SJSA1 (cell line): ENCODE measurements at places on chromosomes 16 and 17.

DNA sequence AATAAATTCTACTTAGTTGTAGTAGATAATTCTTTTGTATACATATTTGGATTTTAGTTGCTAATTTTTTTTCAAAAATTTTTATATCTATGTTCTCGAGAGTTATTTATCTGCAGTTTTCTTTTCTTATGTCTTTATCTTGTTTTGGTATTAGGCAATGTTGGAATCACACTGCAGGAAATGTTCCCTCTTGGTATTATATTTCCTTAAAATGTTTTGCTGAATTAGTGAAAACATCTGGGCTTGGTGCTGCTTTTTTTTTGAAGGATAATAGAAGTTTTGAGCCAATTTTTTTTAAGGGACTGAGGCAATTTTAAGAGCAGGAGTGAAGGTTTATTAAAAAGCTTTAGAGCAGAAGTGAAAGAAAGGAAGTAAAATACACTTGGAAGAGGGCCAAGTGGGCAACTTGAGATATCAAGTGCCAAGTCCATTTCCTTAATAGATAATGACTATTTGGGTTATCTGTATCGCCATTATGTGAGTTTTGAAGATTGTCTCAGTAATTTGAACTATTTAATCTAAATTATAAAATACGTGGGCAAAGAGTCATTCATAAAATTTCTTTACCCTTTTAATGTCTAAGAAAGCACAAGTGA, 1390.1 kb upstream of the CDH8 start:
- H3K4me3 ChIP-seq = no peak overlapping the region
- H3K4me1 ChIP-seq = no peaks in the 10 kb centered on the region
- DNase-seq = no peak
- no peak overlapping the region for H3K27ac ChIP-seq

DNA sequence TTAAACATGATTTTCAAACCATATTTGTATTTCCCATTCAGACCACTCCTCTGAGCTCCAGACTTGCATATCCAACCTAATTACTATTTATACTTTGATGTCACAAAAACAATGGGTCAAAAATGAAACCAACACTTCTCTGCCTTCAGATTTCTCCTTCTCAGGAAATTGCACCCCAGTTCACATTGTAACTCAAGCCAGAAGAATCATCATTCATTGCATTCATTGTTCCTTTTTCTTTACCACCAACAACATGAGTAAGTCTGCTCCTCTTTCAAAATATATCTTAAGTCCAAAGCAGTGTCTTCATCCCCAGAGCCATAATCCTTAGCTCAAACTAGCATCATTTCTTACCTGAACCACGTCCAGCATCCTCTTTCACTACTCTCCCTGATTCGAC, 2.6 kb upstream of the AKAP1 start:
- DNase-seq = no peak
- H3K27me3 ChIP-seq = 0 out of 2 replicates have a peak, but pooled peaks cover 4% of the 10 kb centered on the region
- no peak overlapping the region for H3K4me3 ChIP-seq

GRCh38 chr16:47612711-47613110, 151.6 kb downstream of the PHKB start:
- H3K4me3 ChIP-seq = no peak overlapping the region
- no peaks in the 10 kb centered on the region for H3K27me3 ChIP-seq
- H3K36me3 ChIP-seq = peaks cover 3% of the 10 kb centered on the region; the same call in 1 of the 2 replicates
- H3K27ac ChIP-seq = no peak overlapping the region
- no peak for DNase-seq

- no peaks in the 10 kb centered on the region for H3K4me1 ChIP-seq
- H3K36me3 ChIP-seq = no peaks in the 10 kb centered on the region
- no peak for DNase-seq
Observed at GRCh38 chr16:89006036-89006752, 29.2 kb upstream of the CBFA2T3 start.

GRCh38 chr17:8052256-8053252, 13.7 kb downstream of the ALOX15B start:
- DNase-seq = no peak
- H3K36me3 ChIP-seq = no peaks in the 10 kb centered on the region
- H3K4me3 ChIP-seq = no peak overlapping the region
- H3K4me1 ChIP-seq = no peaks in the 10 kb centered on the region
- H3K27ac ChIP-seq = no peak overlapping the region

DNA sequence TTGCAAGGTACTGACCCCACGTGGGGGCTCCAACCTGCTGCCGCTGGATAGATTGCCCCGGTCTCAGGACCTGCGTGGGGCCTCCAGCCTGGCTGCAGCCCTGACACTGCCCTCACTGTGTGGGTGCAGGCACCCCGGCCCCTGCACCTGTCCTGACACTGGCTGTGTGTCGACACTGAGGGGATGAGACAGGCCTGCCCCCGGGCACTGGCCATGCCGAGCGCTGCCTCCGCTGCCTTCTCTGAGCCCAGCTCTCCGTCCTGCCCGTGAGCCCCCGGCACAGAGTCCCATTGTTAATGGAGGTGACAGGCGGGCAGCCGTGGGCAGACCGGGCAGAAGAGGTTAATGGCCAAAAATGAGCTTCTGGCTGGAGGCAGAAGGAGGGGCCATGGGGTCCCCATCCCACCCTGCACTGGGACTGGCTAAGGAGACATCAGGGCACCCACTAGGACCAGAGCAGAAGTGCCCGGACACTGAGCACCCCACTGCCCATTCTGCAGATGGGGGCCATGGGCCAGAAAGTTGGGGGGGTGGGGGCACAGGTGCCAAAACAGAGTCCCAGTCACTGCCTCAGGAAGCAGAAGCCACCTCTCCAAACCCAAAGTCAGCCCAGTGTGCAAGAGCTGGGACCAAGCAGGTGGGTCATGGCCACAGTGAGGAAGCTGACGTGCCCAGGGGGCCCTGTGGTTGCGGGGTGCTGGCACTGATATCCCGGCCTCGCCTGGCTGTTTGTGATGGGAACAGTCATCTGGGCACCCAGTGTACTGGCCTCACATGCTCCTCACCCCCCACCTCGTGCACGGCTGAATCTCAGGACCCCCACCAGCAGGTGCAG, 2.5 kb upstream of the PRR35 start:
- H3K36me3 ChIP-seq = 0 out of 2 replicates have a peak, but pooled peaks cover 7% of the 10 kb centered on the region
- no peak overlapping the region for H3K27ac ChIP-seq
- H3K27me3 ChIP-seq = peaks cover 39% of the 10 kb centered on the region
- H3K4me3 ChIP-seq = no peak overlapping the region

- peak overlapping the region; percentile 93 for H3K27ac ChIP-seq
- H3K27me3 ChIP-seq = no peaks in the 10 kb centered on the region
- no peaks in the 10 kb centered on the region for H3K36me3 ChIP-seq
- H3K4me3 ChIP-seq = 0 out of 2 replicates have a peak overlapping the region, but pooled peaks have one; percentile 0
Observed at GRCh38 chr16:69476920-69477443, 52.6 kb downstream of the CYB5B start.

DNA sequence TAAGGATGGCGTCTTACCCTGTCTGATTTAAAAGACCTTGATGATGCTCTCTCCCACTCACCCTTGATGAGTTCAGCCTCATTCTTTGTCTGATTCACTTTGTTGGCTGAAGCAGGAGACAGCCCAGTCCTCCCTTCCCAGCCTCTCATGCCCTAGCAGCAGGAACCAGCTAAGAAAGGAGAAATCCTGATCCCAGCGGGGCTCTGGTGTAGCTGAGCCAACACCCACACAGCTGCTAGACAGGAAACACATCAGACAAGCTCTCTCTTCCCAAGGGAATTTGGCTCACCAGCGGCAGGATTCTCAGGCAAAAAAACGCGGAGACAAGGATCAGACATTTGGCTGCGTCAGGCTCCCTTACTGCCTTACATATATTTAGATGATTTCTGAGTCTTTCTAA, 211.5 kb downstream of the CDH11 start:
- no peaks in the 10 kb centered on the region; the same call in 1 of the 2 replicates for H3K4me1 ChIP-seq
- H3K4me3 ChIP-seq = no peak overlapping the region
- H3K27me3 ChIP-seq = no peaks in the 10 kb centered on the region
- DNase-seq = peak; percentile 49
- H3K27ac ChIP-seq = no peak overlapping the region

GRCh38 chr17:45732926-45733505, 51.1 kb upstream of the CRHR1 start:
- no peaks in the 10 kb centered on the region for H3K36me3 ChIP-seq
- H3K27me3 ChIP-seq = peaks cover 18% of the 10 kb centered on the region
- H3K4me3 ChIP-seq = no peak overlapping the region
- H3K4me1 ChIP-seq = no peaks in the 10 kb centered on the region
- H3K27ac ChIP-seq = no peak overlapping the region
- no peak for DNase-seq

DNA sequence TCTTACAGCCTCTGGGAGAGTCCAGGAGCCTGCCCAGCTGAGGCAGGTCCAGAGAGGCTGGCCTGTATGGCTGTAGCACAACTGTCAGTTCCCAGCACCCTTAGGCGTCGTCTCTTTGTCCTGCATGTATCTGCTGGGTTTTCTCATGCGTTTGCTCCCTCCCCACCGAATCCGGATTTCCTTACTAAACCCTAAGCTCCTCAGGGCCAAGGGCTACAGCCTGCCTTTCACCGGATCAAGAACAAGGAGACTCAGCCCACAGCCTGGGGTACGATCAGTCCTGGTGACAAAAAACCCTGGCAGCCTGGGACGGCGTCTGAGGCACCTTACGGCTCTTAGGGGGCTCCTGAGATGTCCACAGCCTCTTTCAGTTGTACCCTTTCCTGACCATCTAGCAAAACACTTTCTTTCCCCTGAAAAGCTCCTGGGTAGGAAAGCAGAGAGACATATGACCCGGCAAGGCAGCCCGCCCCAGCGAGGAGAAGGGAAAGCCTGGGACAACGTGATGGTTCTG, 12.2 kb downstream of the HIC1 start:
- H3K27me3 ChIP-seq = no peaks in the 10 kb centered on the region
- DNase-seq = no peak
- peaks cover 53% of the 10 kb centered on the region for H3K36me3 ChIP-seq
- peak overlapping the region; percentile 97 for H3K27ac ChIP-seq
- H3K4me3 ChIP-seq = no peak overlapping the region

DNA sequence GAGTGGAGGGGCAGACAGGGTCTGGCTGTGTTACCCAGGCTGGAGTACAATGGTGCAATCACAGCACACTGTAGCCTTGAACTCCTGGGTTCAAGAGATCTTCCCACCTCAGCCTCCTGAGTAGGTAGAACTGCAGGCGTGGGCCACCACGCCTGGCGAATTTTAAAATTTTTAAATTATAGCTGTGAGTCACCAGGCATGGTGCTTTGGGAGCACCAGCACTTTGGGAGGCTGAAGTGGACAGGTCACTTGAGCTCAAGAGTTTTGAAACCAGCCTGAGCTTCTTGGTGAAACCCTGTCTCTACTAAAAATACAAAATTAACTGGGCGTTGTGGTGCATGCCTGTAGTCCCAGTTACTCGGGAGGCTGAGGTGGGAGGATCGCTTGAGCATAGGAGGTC, 114.0 kb downstream of the CHD9 start:
- H3K27ac ChIP-seq = no peak overlapping the region
- DNase-seq = no peak
- H3K4me1 ChIP-seq = no peaks in the 10 kb centered on the region; the same call in 1 of the 2 replicates
- no peaks in the 10 kb centered on the region for H3K27me3 ChIP-seq
- H3K4me3 ChIP-seq = no peak overlapping the region
- 0 out of 2 replicates have a peak, but pooled peaks cover 10% of the 10 kb centered on the region for H3K36me3 ChIP-seq

DNA sequence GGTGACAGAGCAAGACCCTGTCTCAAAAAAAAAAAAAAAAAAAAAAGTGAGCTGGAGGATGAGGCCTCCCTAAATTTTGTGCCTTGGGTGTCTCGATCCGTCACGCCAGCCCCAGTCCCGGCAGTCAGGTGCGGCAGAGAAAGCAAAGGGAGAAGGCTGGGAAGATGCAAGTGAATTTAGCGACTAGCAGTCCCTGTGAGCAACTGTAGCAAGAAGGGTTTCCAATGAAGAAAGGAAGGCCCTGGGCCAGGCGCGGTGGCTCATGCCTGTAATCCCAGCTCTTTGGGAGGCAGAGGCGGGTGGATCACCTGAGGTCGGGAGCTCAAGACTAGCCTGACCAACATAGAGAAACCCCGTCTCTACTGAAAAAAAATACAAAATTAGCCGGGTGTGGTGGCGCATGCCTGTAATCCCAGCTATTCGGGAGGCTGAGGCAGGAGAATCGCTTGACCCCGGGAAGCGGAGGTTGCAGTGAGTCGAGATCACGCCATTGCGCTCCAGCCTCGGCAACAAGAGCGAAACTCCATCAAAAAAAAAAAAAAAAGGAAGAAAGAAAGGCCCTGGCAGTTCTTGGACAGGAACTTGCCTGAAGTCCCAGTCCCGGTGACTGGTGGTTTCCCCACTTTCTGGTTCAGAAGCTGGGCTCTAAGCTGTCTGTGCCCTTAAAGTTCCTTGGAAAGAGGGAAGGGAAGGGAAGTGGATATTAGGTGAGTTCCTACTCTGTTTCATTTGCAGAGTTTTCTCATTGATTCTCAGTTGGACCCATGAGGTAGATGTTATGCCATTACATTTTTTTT, 1.8 kb upstream of the QPRT start:
- no peaks in the 10 kb centered on the region for H3K4me1 ChIP-seq
- no peak for DNase-seq
- no peaks in the 10 kb centered on the region for H3K27me3 ChIP-seq
- no peak overlapping the region for H3K4me3 ChIP-seq
- no peak overlapping the region for H3K27ac ChIP-seq

- H3K36me3 ChIP-seq = peaks cover 38% of the 10 kb centered on the region
- H3K4me3 ChIP-seq = no peak overlapping the region
- no peak overlapping the region for H3K27ac ChIP-seq
Observed at GRCh38 chr16:29810699-29811169, 1.3 kb upstream of the PRRT2 start.

DNA sequence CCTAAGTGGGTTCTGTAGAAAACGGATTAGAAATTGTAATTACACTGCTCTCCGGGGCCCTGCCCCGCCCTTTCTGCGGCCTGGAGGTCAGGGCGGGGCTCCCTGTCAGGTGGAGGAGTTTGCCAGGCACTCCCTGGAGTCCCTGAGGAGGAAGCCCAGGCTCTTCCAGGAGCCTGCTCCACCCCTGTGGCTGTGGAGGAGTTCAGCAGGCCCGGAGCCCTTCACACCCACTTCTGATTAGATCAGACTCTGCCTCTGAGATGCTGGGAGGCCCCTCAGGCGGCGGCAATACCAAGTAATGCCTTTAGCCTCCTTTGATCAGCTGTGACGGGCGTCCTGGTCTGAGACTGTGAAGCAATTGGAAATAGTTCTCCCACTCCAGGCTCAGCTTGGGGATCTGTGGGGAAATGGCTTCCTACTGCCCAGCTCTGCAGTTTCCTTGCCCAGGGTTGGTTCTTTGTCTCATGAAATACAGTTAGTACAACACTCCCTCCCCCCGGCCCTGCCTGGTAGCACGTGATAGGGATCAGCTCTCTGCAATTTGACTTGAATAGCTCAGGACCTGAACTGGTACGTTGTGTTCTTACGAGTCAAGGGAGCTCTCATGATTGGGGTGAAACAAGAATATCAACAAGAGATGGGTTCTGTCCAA, 22.3 kb downstream of the BAIAP2 start:
- peaks cover 45% of the 10 kb centered on the region for H3K36me3 ChIP-seq
- no peaks in the 10 kb centered on the region for H3K27me3 ChIP-seq
- H3K27ac ChIP-seq = no peak overlapping the region
- DNase-seq = no peak
- H3K4me1 ChIP-seq = peaks cover 2% of the 10 kb centered on the region
